A549 treated with AZD2906 at 1 μM for 4 hours (cell line): ENCODE measurements at places on chromosomes 7 and 10. TPM values are rescaled to one million over a fixed set of nuclear protein-coding genes. Genes with fewer than 3 reads are reported as not detected.

Gene CELF2
- total RNA-seq, result 0.02 to 0.10 TPM (median 0.06 TPM) in 5 replicates

Gene DOCK1
- total RNA-seq, result 18.5 to 24.4 TPM (median 23.2 TPM) in 5 replicates

Gene ITGB8
- total RNA-seq, result 1.1 to 1.5 TPM (median 1.3 TPM) in 5 replicates

Gene ASB4
- total RNA-seq, result 0.12 to 0.47 TPM (median 0.15 TPM) in 5 replicates

Gene TAF3
- 6.7 to 7.8 TPM (median 6.9 TPM) in 5 replicates for total RNA-seq

Gene TYSND1
- 11.4 to 18.2 TPM (median 16.8 TPM) in 5 replicates for total RNA-seq

Gene RNLS
- total RNA-seq, result 6.9 to 9.3 TPM (median 8.8 TPM) in 5 replicates

Gene NUTM2D
- total RNA-seq, result 1.2 to 1.7 TPM (median 1.4 TPM) in 5 replicates

Gene WDFY4
- total RNA-seq, result 0.03 to 0.11 TPM (median 0.06 TPM) in 4 of 5 replicates, not detected in the other

Gene SYCE1
- not detected in 5 replicates for total RNA-seq
